ENCODE measurements at places on chromosomes 1 and 21.

GRCh38 chr1:37338658-37339057, 135.7 kb upstream of the ZC3H12A start:
- DNase-seq: peak; percentile 76

DNA sequence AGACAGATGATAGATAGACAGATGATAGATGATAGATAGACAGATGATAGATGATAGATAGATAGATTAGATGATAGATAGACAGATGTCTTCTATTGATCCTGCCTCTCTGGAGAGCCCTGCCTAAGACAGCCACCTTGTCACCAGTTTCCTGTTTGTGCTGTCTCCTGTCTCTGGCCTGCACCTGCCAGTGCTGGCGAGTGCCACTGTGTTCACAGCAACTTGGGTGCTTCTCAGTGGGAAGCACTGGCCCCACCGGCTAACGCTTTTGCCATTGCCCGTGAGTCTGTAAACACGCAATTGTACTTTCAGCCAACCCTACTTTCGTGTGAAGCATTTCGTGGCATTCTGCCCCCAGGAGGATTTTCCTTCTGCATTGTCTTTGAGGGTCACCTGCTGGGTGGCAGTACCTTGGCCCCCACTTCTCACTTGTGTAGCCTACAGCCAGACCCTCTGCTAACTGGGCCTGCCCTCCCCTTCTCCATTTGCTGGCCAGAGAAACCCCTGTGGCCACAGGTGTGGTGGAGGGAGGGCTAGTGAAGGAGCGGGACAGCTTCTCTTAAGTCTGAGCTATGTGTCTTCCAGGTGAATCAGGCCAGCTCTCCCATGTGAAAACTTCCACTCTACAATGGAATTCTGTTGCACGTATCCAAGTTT, 23.4 kb upstream of the PDE9A start:
- DNase-seq: no peak

GRCh38 chr1:74464037-74464436, 48.4 kb downstream of the LRRC53 start:
- no peak for DNase-seq

DNA sequence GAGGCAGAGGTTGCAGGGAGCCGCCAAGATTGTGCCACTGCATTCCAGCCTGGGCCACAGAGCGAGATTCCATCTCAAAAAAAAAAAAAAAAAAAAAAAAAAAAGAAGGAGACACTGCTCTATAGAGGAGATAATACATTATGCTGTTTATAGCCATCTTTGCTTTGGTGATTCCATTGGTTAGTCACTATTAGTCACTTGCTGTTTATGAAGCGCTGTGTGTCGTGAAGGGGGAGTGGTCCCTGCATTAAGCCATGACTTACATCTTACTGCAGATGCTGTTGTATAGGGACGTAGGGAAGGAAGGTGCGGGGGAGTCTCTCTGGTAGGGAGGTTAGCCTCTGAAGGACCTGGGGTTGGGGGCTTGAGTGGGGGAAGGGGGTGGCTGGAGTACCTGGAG, 48.3 kb downstream of the HUNK start:
- no peak for DNase-seq

- DNase-seq: no peak
Measured at GRCh38 chr1:160398823-160399222, 1.5 kb upstream of the VANGL2 start.

- DNase-seq: no peak
Measured at GRCh38 chr1:7549277-7550161, 221.6 kb upstream of the VAMP3 start.

DNA sequence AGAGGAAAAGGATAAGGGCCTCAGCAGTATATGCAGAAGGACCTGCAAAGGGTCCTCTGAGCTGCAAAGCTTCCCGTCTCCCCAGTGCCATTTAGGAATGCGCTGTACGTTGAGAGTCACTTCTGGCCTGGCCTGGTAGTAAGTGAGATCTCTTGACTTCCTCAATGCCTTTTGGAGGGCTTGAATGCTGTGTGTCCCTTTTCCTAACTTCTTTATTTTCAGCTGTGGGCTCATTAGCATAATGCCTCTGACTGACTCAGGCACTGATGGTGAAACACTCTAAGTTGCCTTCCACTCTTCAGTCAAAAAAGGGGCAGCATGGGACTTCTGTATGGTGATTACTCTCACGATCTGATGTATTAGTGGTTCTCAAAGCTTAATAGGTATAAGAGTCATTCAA, 49.9 kb downstream of the XCL1 start:
- no peak for DNase-seq

- no peak for DNase-seq
Measured at GRCh38 chr1:43632135-43632670, 17.7 kb upstream of the KDM4A start.

DNA sequence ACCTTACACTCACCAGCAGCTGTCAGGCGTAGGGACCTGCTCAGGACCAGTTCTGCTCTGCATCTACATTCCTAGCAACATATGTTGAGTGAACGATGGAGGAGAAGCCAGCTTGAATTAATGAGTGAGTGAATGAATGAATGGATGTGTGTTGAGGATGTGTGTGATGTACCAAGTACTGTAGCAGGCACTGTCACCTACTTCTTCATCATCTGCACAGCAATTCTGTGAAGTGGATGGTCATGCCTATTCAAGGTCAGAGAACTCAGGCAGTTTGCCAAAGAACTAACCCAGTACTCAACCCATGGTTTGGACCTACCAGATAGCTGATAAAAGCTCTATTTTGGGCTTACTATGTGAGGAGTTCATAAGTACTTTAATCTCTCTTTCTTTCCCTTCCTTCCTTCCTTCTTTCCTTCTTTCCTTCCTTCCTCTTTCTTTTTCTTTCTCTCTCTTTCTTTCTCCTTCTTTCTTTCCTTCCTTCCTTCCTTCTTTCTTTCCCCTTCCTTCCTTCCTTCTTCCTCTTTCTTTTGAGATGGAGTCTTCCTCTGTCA, 56.9 kb downstream of the ATP1A1 start:
- DNase-seq: no peak

GRCh38 chr1:191876631-191877030, 281.6 kb upstream of the RGS18 start:
- no peak for DNase-seq

- DNase-seq: no peak
Measured at GRCh38 chr1:169989246-169989645, 85.2 kb downstream of the KIFAP3 start.

- no peak for DNase-seq
Measured at GRCh38 chr1:31013187-31013864, 52.2 kb downstream of the PUM1 start.

DNA sequence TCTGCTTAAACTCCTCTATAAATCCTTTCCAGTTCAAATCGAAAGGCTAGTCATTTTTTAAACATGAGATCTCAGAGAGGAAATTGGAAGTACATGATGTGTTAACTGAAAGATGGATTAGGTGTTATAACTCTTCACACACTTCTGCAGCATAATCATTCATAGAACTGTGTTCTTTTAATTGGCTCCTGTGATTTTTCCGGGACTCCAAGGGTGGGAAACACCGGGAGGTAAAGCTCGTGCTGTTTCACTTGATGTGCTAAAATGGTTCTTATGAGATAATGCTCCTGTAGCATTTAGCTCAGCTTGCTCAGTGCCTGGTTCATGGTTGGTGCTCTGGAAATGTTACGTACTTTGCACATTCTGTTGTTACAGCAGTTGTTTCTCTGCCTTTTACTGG, 40.2 kb downstream of the CC2D1B start:
- DNase-seq: no peak

- no peak for DNase-seq
Measured at GRCh38 chr1:117644696-117645311, 39.0 kb downstream of the TENT5C start.

GRCh38 chr1:41734201-41734970, 184.3 kb downstream of the HIVEP3 start:
- no peak for DNase-seq

- DNase-seq: no peak
Measured at GRCh38 chr1:155086856-155087535, 8.4 kb downstream of the EFNA3 start.

GRCh38 chr1:156054500-156055280, at the start of gene LAMTOR2:
Gene LAMTOR2 (plus strand): TSS chr1:156054782. CDS start chr1:156054890, 108 bp downstream.
- peak; percentile 100 for DNase-seq

DNA sequence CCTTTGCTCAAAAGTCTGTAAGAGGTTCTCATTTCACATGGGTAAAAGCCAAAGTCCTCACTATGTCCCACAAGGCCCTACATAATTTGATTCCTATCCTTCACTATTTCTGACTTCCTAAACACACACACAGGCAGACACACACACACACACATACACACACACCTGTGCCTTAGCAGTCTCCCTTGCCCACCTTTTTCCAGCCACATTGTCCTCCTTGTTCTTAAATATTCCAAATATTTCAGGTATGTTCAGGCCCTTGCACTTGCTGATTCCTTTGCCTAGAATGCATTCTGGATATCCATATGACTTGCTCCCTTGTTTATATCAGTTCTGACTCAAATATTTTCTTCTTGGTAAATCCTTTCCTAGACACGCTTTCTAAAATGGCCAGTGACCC, 54.6 kb downstream of the NTNG1 start:
- no peak for DNase-seq

DNA sequence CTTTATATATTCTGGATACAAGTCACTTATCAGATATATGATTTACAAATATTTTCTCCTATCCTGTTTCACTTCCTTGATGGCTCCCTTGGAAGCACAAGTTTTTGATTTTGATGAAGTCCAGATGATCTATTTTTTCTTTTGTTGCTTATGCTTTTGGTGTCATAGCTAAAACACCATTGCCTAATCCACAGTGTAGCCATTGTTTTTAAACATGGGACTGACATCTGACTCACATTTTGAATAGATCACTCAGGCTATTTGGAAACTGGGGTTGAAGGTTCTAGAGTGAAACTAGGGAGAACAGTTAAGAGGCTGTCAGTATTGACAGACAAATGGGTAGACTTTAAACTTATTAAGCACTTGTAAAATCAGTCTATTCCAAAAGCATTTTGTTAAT, 16.6 kb downstream of the AK4 start:
- no peak for DNase-seq

DNA sequence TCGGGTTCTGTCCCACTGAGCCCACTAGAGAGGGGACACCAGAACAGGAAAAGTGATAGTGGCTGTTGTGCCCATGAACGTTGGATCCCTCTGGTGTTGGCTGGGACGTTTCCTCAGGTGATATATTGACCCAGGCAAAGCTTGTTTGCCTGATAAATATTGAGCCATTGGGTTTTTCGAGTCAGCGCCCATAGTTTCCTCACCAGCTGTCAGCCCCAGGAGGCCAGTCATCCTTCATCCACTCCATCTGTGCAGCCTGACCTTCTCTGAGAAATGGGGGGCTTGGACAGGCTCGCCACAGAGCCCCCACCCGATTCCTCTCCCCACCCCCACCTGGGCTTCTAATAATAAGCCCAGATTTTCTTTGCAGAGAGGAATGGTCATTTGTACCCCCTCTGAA, 13.3 kb downstream of the DISP3 start:
- DNase-seq: no peak

DNA sequence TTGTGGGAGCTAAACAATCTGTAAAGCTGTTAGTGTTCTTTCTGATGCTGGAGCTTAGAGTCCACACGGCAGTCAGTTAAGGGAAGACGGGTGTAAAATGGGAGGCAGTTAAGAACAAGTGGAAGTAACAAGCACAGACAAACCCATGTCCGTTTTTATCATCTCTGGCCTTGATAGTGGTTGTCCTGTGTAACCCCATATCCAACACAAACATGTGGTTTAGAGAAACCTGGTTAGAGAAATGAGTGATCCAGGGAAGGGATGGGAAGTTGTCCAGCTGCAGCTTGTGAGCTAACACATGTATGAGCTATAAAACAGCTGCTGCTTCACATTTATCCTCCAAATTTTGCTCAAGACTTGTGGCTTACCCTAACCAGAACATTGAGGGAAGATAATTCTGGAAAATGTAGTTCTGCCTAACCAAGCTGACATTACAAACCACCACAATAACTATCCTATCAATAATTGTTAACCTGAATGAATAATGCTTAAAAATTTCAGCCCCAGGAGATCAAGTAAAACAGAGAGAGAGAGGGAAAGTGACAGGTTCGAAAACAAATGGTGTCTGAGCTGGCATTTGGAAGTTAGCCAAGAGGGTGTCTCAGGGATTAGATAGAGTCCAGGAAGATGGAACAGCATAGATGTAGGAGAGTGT, 10.6 kb upstream of the C1orf162 start:
- no peak for DNase-seq

DNA sequence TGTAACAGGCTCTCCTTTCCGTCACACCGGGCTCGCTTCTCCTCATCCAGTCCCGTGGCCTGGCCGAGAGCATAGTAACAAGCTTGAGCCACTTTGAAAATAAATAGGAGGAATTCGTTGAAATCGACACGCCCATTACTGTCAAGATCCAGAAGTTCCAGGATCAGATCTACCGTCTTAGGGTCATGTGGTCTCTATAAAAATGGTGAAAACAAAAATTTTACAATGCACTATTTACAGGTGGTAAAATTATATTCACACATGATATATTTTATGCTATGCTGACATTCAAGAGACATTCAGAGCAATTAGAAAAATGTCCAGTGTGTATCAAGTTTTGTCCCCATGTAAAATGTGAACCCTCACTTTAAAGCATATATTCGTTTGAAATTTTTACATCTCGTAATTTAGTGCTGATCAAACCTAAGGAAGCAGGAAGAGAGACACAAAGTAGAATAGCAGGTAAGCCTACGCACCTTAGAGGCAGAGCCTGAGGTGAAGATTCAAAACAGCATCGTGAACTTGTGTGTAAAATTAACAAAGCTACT, 2.3 kb downstream of the TCHH start:
- DNase-seq: no peak

DNA sequence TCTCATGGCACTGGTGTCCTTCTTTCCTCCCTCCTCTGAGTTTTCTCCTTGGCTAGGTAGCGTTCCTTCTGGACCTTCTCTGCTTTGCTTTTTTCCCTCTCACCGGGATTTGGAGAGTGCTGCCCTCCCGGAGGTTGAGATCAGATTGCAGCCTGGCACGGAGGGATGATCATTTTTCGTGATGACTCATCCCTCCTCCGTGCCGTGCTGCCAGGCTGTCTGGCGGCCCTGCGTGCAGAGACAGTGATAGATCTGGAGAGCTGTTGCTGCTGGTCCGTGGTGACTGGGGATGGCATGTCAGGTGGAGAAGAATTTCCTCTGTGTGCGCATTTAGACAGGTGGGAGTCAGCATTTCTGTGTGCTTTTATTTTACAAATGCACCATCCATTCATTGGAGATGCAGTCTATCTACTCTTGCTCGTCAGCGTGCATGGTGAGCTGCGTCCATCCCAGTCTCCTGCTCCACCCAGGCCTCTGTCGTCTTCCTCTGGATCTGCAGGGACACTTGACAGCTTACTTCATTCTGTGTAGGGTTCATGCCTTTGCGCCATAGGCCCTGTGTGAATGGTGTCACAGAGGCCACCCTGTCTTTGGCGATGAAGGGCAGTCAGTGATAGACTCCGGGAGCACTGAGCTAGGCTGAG, 104.4 kb downstream of the PCBP3 start:
- peak; percentile 5 for DNase-seq

GRCh38 chr1:115402753-115403184, 64.7 kb upstream of the NGF start:
- DNase-seq: no peak

GRCh38 chr21:36722370-36723368, 23.8 kb downstream of the SIM2 start:
- no peak for DNase-seq

Data from NCI-H1694 treated with DMSO at 0.1 percent for 48 hours (cell line).